ENCODE measurements at places on chromosomes 5 and 9. TPM values are rescaled to one million over a fixed set of nuclear protein-coding genes. Genes with fewer than 3 reads are reported as not detected.

Gene ENTPD8
- not detected for total RNA-seq

Gene LMNB1
- 2.5 TPM for total RNA-seq

Gene MYMK
- not detected for total RNA-seq

Gene OGN
- total RNA-seq, result 15.5 TPM

Gene PPP3R2
- total RNA-seq, result not detected

Gene GPR150
- not detected for total RNA-seq

Gene DIRAS2
- not detected for total RNA-seq

Gene LRRC70
- total RNA-seq, result 1.9 TPM

Gene CATSPER3
- total RNA-seq, result 0.39 TPM

Gene GABRB2
- total RNA-seq, result 0.37 TPM

Gene PCDHGA7
- total RNA-seq, result 6.1 TPM

Gene EIF4E1B
- total RNA-seq, result not detected

Gene SLC6A18
- not detected for total RNA-seq

Gene SLC9A3
- 1.8 TPM for total RNA-seq

Gene KDM3B
- 46.9 TPM for total RNA-seq

Gene LEAP2
- 1.1 TPM for total RNA-seq

Gene PIP5KL1
- not detected for total RNA-seq

Gene TMEM171
- not detected for total RNA-seq

Gene SLCO6A1
- not detected for total RNA-seq

Gene OR1J2
- not detected for total RNA-seq

Gene CDX1
- not detected for total RNA-seq

Gene SPOUT1
- 8.5 TPM for total RNA-seq

Gene AOPEP
- total RNA-seq, result 314 TPM

Gene AIF1L
- 27.3 TPM for total RNA-seq

Gene RFX3
- 2.7 TPM for total RNA-seq

Gene PCDHGC5
- 1.7 TPM for total RNA-seq

Gene FOXD4L3
- not detected for total RNA-seq

Gene CDH6
- 2.2 TPM for total RNA-seq

Gene LAMC3
- total RNA-seq, result 0.56 TPM

Gene UBE2B
- total RNA-seq, result 81.9 TPM

Gene PCDHB4
- 1.6 TPM for total RNA-seq

Gene RANBP17
- 1.4 TPM for total RNA-seq

Gene SLC45A2
- not detected for total RNA-seq

Gene CTXN3
- total RNA-seq, result not detected

Gene CRB2
- 3.5 TPM for total RNA-seq

Gene TMEM252
- not detected for total RNA-seq

Gene GRIN3A
- not detected for total RNA-seq

Gene LECT2
- not detected for total RNA-seq

Gene PCDHB1
- total RNA-seq, result not detected

Gene TLX3
- not detected for total RNA-seq

Gene RBM18
- total RNA-seq, result 23.2 TPM

Gene KIAA0825
- total RNA-seq, result 2.4 TPM

Gene PHF24
- total RNA-seq, result 0.67 TPM

Gene C9
- total RNA-seq, result not detected

Gene SLC12A7
- total RNA-seq, result 42.3 TPM

Gene GRAMD2B
- total RNA-seq, result 45.0 TPM

Gene GFPT2
- 27.2 TPM for total RNA-seq

Gene GRIN1
- total RNA-seq, result not detected

Gene CLINT1
- 83.6 TPM for total RNA-seq

Measured in right atrium auricular region (tissue), 2 donors.